CD8-positive, alpha-beta memory T cell (primary cell): ENCODE measurements at places on chromosomes 3 and 15. TPM values are rescaled to one million over a fixed set of nuclear protein-coding genes. Genes with fewer than 3 reads are reported as not detected.

DNA sequence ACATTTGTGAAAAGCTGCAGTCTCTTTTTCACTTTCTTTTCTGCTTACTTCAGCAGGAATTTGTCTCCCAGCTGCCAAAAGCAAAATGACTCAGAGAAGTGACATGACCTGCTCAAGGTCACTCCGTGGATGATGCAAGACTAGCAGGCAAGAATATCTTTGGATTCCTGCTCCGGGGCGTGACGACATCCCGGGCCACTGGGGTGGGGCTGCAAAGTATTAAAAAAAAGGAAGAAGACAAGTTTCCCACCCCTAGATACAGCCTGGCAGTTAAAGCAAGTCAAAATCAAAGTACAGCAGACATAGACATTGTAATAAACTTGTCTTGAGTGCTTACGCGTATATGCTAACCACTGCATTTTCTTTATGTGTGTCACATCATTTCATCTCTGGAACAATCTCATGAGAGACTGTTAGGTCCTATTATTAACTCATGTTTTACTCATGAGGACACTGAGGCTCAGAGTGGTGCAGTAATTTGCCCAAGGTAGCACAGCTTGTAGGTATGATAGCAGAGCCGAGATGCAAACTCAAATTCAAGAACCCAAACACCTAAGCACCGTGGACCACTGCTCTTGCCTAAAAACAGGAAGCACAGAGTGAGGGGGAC is 485.2 kb upstream of the PROK2 start:
- peaks cover 39% of the 10 kb centered on the region for H3K4me1 ChIP-seq
- no peak overlapping the region for H3K4me3 ChIP-seq
- no peaks in the 10 kb centered on the region for H3K27me3 ChIP-seq
- no peak for DNase-seq

- peaks cover 12% of the 10 kb centered on the region for H3K36me3 ChIP-seq
- peak; percentile 79 for DNase-seq
- no peaks in the 10 kb centered on the region for H3K27me3 ChIP-seq
- H3K4me3 ChIP-seq: peak overlapping the region; percentile 93
Measured at GRCh38 chr3:129118745-129119144, 2.9 kb downstream of the RAB43 start.

DNA sequence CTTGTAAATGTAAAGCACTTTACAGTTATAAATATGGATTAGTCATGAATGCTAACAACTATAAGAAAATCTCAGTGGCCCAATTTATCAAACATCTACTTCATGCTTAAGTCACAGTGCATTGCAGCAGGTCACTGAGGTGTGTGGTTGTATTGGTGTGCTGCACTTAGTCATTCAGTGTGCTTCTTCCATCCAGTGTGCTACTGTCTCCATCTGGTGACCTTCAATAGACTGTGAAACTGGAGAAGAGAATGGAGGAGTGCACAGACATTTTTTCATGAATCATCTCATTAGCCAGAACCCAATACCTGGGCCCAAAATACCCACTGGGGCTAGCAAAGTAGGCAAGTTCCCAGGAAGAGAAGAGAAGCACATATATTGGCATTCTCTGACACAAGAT is 199.6 kb downstream of the SHOX2 start:
- no peaks in the 10 kb centered on the region for H3K36me3 ChIP-seq
- DNase-seq: no peak
- no peaks in the 10 kb centered on the region for H3K27me3 ChIP-seq
- H3K4me3 ChIP-seq: no peak overlapping the region
- H3K27ac ChIP-seq: no peak overlapping the region
- no peaks in the 10 kb centered on the region for H3K4me1 ChIP-seq

GRCh38 chr15:31332020-31332680 is 5.5 kb downstream of the KLF13 start:
- no peak overlapping the region for H3K27ac ChIP-seq
- H3K4me3 ChIP-seq: peak overlapping the region; percentile 44
- no peaks in the 10 kb centered on the region for H3K27me3 ChIP-seq

- no peak overlapping the region for H3K4me3 ChIP-seq
- H3K4me1 ChIP-seq: no peaks in the 10 kb centered on the region
- DNase-seq: no peak
- no peaks in the 10 kb centered on the region for H3K27me3 ChIP-seq
- H3K27ac ChIP-seq: no peak overlapping the region
Measured at GRCh38 chr3:144433006-144433405, 461.4 kb downstream of the DIPK2A start.

LRRC31 gene
- total RNA-seq: not detected

AGBL1 gene
- total RNA-seq: not detected

CA12 gene
- not detected for total RNA-seq
